Chondrocyte (in vitro differentiated cells): ENCODE measurements at places on chromosomes 12 and 14. TPM values are rescaled to one million over a fixed set of nuclear protein-coding genes. Genes with fewer than 3 reads are reported as not detected.

GRCh38 chr12:22248571-22249115, 85.9 kb downstream of the ST8SIA1 start:
- DNase-seq, result no peak

Gene CCDC59
- 27.7 to 30.8 TPM (median 27.9 TPM) in 3 replicates for total RNA-seq

DNA sequence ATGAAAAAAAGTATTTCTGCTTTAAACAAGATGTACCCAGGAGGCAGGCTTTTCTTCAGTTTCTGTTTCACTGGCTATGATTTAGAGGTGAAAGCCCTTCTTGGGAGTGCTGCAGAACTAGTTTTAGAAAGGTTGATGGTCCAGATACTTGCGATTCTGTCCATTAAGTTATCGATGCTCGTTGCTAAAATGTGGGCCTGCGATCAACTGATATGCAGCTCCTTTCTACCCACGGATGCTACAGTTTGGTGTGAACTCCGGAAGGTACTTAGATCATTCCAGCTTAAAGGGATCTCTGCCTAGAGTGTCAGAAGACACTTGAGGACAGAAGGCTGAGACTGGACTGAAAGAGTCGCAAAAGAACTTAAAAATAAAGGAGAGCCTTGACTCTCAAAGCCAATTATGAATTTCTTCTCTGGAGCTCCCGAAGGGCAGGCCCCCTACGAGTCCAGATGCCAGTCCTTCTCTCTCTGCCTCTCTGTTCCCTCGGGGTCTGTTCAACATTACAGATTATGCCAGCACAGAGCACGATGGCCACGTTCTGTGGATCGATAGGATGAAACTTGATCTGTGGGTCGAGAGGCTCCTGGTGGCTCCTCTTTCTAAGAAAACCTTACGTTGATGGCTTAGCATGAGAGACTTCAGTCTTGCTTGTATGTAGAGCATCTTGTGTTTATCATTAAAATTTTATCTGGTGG, 40.0 kb downstream of the FBXW8 start:
- DNase-seq, result no peak

Gene MYL6
- 1,367 to 2,282 TPM (median 2,236 TPM) in 3 replicates for total RNA-seq

DNA sequence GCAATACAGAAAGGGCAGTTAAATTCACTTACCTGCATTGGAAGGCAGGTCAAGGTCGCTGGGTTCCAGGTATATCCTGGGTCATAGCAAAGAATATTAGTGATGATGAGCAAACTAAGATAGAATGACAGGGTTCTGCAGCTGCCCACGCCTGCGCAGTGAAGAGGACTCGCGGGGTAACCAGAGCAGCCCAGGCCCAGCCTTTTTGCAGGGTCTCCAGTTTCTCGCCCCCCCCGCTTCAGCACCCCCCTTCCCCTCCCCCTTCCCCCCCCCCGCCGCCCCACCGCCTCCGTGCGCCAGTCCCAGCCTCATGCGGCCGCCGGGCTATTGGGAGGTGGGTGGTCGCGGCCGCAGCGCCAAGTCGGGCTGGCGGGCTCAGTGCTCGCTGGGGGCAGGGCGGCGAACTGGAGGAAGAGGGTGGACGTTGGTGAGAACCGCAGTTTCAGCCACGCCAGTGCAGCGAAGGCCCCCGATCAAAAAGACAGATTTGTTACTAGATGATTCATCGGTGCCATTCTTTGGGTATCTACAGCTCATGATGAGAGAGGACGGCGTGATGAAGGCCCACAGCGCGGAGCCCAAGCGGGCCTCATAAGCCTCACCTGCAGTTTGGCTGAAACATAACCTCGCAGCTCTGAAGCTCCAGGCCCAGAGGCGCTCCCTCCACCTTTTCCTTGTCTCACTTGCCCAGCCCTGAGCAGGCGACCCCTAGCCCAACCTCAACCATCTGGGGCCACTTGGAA, 20.2 kb downstream of the SLC2A3 start:
- no peak for DNase-seq

- no peak for DNase-seq
Measured at GRCh38 chr14:69666112-69666511, 54.7 kb downstream of the SUSD6 start.

GRCh38 chr12:47214771-47215170, 135.0 kb upstream of the AMIGO2 start:
- no peak for DNase-seq

DNA sequence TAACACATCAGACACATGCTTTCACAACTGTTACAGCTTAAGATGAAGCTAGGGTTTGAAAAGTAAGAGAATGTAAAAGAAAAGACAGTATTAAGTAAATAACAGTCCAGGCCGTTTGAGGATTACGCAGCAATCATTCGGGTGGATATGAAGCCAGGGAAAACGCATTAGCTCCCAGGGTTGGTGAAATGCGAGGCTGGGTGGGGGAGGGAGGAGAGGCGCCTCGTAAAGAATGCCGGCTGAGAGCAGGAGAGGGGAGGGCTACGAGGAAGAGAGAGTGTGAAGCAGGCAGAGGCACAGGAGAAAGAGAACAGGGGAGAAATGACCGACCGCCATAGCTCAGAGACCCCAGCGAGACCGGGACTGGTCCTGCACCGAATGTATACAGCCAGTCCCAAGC, 73.0 kb downstream of the IQSEC3 start:
- DNase-seq, result no peak
